NCI-H2081 (cell line): ENCODE measurements at places on chromosomes 4 and X.

DNA sequence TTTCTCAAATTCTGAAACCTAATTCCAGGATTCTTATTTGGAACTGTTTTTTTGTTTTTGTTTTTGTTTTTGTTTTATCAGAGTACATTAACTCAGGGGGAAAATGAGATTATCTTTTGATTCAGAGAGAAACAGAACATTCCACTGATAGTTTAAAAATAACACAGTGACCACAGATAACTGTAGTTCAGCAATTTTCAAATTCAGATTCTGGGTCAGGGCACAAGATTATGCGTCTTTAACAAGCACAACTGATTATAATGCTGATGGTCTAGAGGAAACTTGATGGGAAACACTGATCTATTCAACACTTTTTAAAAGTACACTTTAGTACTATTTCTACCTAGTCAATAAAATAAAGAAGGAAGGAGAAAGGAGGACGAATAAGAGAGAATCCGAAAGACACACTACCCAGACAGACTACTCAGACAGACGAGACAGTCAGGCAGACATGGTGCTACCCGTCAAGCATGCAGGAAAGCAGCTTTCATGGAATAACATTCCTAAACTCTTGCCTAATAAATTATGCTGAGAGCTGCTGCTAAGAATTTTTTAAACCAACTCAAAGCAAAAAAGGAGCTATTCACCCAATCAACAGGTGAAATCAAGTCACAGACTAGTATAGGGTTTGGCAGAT, 59.0 kb downstream of the APBB2 start:
- no peak for DNase-seq

GRCh38 chr4:118388606-118389005, 35.8 kb upstream of the PRSS12 start:
- no peak for DNase-seq

GRCh38 chrX:135295944-135296305, 13.4 kb upstream of the ETDC start:
- DNase-seq: no peak

- no peak for DNase-seq
Measured at GRCh38 chr4:153764601-153765368, 5.0 kb upstream of the RNF175 start.

DNA sequence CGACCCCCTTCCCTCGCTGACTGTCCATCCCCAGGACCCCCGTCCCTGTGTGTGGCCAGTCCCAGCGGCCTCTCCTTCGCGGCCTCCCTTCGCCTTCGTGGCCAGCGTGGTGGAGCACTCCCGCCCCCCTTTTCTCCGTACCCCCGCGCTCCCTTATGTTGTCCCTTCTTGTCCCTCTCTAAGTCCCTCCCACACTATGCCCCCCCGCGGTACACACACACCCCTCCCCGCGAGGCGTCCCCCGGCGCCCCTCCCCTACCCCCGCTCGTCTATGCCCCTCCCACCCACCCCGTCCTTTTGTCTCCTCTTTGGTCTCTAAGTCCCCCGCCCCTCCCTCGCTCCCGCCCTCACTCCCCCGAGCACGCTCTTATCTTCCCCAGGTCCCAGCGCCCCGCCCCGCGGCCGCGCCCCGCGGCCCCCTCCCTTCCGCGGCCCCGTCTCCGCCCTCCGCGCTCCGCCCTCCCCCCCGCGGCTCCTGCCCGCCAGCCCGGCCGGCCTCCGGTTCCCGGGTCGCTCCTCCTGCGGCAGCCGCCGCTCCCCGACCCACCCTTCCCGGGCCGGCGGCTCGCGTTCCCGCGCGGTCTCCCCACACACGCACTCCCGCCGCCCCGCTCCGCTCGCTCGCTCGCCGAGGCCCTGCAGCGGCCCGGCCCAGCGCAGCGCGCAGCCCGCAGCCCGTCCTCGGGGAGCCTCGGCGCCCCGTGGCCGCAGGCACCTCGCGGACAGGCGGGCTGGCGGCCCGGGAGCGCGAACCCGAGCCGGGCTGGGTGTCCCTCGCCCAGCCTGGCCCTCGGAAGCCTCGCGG, 26.3 kb downstream of the UTP14A start:
- DNase-seq: peak; percentile 72

GRCh38 chr4:165384598-165384997, 5.8 kb downstream of the CPE start:
- DNase-seq: peak; percentile 44

- DNase-seq: no peak
Measured at GRCh38 chr4:33411182-33411581, 2691.0 kb downstream of the PCDH7 start.

DNA sequence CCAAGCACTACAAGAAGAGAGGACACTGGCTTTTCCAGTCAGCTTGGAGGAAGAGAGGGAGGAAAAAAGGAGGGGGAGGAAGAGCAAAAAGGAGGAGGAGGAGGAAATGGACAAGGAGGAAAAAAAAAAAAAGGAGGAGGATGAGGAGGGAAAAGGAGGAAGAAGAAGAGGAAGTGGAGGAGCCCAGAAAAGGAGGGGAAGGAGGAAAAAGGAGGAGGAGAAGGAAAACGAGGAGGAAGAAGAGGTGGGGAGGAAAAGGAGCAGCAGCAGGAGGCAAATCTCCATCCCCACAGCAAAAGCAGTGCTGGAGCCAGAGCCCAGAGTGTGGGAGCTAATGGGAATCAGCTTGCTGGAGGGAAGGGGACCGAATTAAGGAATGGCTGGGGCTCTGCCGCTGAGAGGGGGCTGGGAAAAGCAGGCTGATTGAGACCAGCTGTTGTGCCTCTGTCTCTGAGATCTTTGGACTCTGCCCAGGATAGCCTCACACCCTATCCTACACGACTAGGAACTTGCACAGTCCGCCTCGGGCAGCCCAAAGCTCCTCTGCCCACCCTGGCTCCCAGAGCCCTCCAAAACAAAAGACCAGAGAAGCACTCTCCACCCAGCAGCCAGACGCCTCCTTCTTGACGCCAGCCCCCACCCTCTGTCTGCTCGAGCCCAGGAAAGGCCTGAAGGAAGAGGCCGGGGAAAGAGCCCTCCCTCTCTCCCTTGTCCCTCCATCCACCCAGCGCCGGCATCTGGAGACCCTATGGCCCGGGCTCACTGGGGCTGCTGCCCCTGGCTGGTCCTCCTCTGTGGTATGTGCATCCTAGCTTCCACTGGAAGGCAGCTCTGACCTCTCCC, at the start of gene XPNPEP2:
TSS of gene XPNPEP2 (plus strand) at position 514 of the 843 bp plus-strand sequence. CDS start at position 749, 235 bp downstream.
- DNase-seq: no peak

DNA sequence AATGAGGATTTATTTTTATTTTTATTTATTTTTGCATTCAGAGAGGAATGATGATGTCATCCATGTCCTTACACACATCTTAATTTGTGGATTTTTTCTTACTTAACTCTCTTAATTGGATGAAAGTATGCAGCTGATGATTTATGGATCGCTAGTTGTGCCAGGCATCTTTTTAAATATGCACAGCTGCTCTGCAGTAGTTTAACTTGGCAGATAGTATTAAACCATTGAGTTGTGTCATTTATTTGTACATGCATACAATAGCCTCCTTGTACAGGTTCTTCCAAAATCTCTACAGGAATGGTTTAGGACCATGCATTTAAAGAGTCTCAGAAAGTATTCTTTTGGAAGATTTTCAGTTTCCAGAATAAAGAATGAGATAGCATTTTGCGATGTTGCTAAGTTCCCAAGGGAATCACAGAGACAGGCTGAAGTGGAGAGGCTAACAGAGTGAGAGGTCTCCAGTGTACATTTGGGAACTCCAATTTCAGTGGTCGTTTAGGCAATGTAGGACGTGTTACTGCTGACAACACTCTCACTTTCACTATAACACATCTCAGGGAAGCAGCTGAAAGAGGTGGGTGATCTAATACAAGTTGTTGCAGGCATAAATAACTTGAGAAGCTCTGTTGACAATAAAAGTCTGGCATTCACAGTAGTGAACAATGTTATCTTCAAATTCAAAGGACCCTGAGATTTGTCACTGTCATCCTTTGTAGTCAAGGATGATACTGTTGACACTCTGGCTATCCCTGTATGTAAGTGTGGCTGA, 49.9 kb upstream of the SCRG1 start:
- DNase-seq: no peak

DNA sequence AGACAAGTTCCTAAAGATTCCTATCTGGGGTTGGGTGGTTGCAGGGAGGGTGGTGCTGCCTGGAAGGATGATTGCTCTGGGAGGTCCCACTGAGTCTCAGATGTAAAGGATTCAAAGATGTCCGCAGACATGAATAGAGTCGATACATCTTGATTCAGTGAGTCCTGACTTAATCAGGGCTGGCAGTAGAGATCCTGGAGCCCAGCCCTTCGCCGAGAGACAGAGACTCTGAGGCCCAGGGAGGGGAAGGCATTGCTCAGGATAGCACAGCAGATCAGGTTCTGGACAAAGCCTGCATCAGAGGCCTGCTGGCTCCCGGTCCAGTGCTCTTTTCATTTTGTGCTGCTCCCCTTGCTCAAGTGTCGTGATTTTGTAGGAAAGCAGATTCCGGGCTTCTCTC, 21.7 kb downstream of the PJA1 start:
- no peak for DNase-seq
